ENCODE measurements at places on chromosomes 16 and 17.
A peak's percentile ranks its signal among the peaks of the same experiment; 100 is the strongest.

DNA sequence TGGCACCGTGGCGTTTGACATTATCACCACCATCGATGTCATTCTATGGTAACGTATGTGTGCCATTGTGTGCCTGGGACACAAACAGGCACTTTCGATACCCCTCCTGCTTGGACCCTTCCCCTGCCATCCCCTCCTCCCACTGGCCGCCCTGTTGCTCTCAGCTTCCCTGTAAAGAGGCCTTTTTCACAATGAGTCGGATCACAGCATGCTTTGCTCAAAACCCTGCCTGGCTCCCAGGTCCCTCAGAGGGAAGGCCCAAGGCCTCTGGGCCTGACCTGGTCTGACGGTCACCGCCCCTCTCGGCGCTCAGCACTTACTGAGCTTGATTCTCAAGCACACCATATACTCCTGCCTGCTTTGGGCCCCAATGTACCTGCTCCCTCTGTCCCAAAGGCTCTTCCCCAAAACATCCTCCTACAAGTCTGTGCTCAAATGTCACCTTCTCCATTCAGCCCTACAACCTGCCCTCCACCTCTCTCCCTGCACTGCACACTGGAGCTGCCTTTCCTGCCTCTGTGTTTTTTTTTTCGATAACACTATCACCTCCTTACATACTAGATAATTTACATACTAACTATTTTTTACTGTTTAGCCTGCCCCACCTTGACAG is 303.8 kb downstream of the SOX9 start:
- no peak for DNase-seq

DNA sequence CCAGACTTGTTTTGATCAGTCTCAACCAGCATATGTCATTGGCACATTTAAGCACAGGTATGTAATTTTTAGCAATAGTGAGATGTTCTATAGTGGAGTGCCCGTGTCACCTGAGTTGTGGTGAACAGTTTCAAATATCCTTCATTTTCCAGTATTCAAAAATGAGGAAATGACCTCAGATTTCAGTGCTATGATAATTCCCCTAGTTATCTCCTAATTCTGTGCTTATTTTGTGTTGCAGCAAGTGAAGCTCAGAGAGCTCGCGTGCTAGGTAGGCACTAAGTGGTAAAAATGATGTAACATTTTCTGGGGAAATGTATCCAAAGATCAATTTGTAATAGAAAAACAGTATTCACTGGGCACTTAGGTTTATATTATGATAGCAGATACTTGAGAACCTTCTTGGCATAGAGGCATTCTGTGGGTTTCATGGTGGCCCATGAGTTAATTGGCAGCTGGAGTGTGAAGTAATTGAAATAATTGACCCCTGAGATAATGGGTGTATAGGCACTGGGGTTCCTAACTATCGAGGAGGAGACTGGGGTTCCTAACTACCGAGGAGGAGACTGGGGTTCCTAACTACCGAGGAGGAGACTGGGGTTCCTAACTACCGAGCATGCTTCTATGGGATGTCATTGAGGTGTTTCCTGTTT is 159.1 kb downstream of the PRKCA start:
- no peak for DNase-seq

- no peak for DNase-seq
These were observed 34.0 kb downstream of the ZFPM1 start for GRCh38 chr16:88487124-88487432.

GRCh38 chr17:8210761-8211458 is 535 bp upstream of the AURKB start:
- DNase-seq, result no peak

DNA sequence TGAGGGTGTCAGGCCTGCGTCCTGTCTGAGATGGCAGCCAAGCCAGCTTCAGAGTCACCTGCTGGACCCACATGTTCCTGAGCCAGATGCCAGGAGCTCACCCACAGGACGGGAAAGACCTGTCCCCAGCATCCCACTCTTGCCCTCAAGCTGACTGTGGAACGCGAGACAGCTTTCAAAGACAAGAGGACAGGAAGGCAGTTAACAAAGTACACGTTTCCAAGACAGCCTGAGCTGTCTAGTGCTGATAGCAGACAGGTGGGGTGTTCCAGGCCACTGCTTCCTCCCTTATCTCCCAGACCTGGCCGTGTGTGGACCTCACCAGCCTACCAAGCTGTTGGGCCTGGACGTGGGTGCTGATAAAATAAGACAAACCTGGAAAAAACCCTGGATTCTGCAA is 13.2 kb downstream of the CMTM3 start:
- no peak for DNase-seq

- no peak for DNase-seq
These were observed 4.0 kb downstream of the HAP1 start for GRCh38 chr17:41730479-41730878.

- no peak for DNase-seq
These were observed 19.8 kb downstream of the PPL start for GRCh38 chr16:4917117-4917516.

- DNase-seq, result no peak
These were observed 5.2 kb downstream of the USP7 start for GRCh38 chr16:8958344-8959167.

GRCh38 chr16:56145369-56145768 is 45.9 kb upstream of the GNAO1 start:
- DNase-seq, result no peak

DNA sequence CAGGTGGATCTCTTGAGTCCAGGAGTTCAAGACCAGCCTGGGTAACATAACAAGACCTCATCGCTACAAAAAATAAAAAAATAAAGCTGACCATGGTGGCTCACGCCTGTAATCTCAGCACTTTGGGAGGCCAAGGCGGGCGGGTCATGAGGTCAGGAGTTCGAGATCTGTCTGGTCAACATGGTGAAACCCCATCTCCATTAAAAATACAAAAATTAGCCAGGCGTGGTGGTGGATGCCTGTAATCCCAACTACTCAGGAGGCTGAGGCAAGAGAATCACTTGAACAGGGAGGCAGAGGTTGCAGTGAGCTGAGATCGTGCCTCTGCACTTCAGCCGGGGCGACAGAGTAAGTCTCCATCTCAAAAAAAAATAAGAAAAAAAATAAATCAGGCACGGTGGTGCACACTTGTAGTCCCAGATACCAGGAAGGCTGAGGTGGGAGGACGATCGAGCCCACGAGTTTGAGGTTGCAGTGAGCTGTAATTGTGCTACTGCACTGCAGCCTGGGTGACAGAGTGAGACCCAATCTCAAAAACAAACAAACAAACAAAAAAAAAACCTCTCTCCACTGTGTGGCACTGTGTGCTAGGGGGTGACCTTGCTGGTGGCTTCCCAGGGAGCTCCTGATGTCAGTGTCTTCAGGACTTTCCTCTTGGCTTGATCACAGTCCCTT is 19.8 kb upstream of the MAPK3 start:
- peak; percentile 41 for DNase-seq

DNA sequence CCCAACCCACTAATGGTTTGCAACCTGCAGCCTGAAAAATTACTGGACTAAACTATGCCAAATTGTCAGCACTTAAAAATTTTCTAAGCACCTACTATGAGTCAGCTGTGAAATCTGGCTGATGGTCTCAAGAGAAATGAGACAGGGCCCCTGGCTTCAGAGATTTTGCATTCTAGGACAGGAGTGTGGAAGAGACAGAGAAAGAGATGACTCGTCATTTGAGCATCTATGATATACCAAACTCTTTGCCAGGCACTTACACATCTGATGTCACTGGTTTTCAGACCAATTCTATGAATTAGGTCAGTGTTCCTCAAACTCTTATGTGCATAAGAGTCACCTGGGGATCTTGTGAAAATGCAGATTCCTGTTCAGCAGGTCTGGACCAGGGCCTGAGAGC is 44.4 kb downstream of the CLEC19A start:
- no peak for DNase-seq

DNA sequence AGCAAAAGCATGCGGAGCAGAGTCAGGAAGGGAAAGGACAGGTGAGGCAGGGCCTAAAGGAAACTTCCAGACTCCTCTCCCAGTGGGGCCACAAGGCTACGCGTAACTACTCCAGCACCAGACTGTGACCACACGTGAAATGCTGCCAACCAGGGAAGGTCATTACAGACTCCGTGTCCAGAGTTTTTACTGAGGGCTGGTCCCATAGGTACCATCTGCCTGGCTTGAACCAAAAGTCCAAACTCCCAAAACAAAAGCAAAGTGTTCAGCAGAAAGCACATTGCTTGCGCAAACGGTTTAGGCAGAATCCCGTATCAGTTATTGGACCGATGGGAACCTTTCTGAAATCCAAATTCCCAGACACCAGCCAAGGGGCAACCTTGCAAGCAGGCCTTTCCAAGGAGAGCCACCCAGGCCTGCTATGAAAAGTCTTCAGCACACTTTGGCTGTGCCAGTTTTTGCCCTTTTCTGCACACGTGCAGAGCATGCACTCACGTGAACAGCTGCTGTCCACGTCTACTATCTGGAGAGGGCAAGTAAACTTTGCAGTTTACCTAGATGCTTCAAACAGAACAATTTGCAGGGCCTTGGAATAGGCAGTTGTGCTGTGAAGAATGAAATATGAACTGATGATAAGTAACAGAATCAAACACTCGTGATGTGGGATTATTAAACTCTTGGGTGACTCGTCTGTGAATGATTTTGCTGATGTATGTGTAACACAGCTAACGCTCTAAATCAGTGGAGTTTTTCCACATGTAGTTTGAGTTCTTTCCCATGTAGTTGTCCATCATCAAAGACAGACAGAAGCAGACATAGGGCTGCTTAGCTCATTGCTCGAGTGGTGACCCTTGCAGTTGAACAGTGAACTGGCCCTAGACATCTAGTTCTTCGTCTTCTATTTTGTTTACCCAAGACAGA is 58.1 kb upstream of the CRISPLD2 start:
- DNase-seq, result no peak

GRCh38 chr16:88349153-88349902 is 33.4 kb upstream of the ZNF469 start:
- no peak for DNase-seq

GRCh38 chr17:77163001-77163400 is 22.2 kb downstream of the SEC14L1 start:
- DNase-seq, result no peak

DNA sequence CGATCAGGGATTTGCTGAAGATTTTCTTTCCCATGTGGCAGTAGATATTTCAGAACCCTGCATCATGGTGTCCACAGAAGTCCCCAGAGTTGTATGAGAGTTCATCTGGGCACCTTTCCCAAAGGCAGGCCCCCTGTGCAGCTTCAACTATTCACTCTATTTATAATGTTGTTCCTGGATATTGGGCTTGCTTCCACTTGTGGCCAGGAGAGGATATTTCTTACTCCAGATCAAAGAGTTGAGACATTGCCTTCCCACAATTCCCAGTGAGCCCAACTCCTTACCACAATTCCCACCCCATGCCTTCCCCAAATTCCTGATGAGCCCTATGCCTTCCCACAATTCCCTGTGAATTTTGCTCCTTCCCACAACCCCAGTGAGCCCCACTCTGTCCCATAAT is 206.9 kb downstream of the WWOX start:
- DNase-seq, result no peak

- no peak for DNase-seq
These were observed 207.6 kb downstream of the NPIPB11 start for GRCh38 chr16:29198731-29199521.

GRCh38 chr16:67399218-67399733 is 6.0 kb upstream of the TPPP3 start:
- no peak for DNase-seq

DNA sequence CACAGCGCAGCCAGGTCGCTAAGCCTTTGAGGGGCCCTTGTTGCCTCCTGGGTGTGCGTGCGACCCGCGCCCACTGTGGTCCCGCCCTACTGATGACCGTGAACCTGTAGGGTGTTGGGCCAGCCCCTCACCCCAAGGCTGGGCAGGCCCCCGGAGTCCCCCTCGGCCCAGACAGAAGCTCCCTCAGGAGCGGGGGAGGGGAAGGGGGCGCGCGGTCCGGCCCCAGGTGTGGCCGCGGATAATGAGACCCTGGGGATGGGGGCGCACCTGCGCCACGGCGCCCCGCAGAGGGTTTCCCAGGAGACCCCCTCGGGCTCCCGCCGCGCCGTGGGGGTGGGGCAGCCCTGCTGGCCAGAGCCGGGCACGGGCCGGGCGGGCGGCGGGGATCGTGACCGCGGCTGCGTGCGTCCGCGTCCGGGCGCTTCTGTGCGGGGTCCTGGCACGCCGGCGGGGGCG is 358 bp upstream of the ARHGDIG start:
- DNase-seq, result no peak

DNA sequence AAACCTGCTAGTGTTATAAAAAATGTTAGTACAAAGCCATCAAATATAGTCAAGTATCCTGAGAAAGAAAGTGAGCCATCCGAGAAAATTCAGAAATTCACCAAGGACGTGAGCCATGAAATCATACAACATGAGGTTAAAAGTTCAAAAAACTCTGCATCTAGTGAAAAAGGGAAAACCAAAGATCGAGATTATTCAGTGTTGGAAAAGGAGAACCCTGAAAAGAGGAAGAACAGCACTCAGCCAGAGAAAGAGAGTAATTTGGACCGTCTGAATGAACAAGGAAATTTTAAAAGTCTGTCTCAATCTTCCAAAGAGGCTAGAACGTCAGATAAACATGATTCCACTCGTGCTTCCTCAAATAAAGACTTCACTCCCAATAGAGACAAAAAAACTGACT is 31.7 kb downstream of the RBBP6 start:
- DNase-seq, result no peak

DNA sequence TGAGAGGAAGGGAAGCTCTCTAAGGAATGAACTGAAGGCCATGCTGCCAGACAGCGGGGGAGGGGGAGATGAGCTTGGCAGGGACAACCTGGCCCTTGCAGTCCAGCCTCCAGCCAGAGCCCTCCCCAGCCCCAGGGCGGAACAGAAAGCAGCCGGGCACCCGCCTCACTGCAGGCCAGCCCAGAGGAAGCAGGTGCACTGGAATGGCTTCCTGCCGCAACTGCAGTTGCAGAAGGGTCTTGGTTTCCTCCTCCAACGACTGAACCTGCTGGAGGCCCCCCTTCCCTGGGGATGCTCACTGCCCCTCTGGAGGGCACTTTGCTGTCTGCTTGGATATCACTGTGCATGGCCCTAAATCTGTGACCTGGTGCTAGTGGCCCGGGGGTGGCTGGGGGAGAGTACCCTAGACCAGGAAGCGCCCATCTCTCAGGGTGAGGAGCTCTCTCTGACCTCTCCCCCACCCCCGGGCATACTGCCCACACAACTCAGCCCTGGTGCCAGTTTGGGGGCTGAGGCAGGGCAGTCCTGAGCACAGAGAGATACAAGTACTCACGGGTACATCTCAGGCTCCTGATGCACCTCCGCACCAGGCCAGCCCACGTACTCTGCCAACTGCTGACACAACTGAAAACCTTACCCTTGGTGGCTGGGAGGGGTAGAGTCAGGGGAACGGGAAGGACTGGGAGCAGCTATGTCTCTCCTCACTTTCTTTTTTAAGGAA is 41.1 kb downstream of the MYO18A start:
- DNase-seq, result peak; percentile 77

- DNase-seq, result no peak
These were observed 7.7 kb downstream of the CYB561 start for GRCh38 chr17:63438092-63439051.

GRCh38 chr17:13743906-13744305 is 142.2 kb upstream of the HS3ST3A1 start:
- DNase-seq, result no peak

DNA sequence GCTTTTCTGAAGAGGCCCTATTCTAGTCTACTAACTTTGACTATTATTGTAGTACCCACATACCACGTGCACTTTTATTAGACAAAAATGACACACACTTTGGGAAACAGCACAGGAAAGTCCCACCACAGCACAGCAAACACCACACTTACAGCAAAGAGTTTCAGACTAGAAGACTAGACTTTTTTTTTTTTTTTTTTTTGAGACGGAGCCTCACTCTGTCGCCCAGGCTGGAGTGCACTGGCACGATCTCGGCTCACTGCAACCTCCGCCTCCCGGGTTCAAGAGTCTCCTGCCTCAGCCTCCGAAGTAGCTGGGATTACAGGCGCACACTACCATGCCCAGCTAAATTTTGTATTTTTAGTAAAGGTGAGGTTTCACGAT is 20.1 kb downstream of the YWHAE start:
- no peak for DNase-seq

All from cerebellar cortex (tissue), 1 donor.